ENCODE measurements at places on chromosomes 7 and 10.

GRCh38 chr7:36037121-36037662, 115.9 kb upstream of the EEPD1 start:
- no peak for DNase-seq

DNA sequence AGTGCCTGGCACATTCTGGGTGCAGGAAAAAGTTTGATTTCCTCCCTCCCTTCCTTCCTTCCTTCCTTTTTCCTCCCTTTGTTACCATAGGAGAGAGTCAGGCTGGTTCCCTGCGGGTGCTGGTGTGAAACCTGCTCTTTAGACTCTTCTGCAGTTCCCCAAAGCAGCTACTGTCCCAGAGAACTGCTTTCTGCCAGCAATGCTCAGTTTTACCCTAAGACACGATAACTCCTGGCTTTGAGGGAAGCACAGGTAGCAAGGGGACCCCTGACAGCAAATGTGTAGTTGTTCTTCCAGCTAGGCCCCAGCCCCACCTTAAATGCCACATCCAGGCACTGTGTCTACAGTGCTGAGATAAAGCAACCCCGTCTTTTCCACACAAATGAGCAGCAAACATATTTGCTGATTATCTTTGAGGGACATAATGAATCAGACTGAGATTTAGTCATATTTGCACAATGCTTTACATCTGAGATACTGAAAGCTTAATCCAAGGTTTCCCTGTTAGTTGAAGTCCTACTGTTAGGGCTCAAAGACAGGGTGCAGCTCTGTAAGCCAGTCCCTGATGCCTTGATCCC, 55.5 kb downstream of the MET start:
- no peak for DNase-seq

DNA sequence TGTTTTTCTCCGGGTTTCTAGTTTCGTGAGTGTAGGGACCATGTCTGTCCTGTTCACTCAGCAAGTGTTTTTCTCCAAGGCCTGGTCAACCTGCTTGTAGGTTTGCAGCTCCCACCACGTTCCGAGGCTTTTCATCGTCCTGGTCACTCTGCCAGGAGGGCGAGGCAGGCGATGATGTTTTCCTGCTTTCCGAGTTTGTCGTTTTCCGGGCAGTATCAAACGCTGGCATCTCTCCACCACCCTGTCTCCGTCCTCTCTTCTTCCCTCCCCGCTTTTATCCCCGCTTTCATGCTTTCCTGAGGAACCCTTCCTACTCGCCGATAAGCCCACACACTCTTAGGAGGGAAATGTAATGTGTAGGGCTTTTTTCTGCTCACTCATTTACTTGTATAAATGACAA, 11.2 kb downstream of the IQCE start:
- no peak for DNase-seq

DNA sequence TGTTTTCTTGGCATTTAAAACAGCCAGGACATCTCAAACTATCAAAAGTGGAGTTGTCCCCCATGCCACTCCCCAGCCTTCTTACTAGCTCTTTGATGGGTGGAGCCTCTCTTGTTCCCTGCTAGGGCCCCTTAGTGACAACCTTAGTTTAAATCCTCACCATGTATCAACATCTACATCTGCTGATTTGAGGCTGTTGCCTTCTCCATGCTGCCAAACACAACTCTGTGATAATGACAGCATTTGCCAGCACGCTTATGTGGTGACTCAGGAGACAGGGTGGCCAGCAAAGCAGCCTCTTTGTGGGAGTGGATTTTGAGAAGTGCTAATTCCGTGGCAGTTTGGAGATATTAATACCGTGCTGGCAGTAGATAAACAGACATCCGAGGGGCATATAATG, 145.4 kb downstream of the LRRC4 start:
- no peak for DNase-seq

DNA sequence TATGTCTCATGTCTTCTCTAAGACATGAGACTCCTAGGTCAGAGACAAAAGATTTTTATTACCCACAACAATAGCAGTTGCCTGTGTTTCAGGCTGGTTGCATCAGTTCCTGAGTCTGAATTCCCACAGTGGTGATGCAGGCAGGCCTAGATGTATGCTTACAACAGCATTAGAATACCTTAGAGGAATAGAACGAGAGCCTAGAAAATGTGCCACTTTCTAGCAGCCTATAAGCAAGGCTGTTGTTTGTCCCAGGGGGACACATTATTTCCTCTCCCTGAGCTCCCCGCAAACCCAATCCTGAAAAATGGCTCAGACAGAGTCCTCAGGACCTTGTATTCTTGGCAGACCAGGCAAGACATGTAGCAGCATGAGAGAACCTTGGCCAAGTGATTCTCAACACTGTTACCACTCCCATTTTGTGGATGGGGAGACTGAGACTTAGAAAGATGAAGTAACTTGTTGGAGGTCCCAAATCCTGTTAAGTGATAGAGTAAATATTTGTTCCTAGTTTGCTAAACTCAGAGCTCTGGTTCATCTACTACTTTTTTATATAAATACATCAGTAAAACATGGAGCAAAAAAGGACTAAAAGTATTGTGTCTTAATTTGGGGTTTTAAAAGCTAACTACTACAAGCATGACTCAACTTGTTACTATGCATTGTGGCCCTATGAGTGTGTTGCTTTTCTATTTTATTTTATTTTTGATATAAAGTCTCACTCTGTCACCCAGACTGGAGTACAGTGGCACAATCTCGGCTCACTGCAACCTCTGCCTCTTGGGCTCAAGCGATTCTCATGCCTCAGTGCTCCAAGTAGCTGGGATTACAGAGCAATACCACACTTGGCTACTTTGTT, 14.2 kb downstream of the VTI1A start:
- peak; percentile 50 for DNase-seq

- no peak for DNase-seq
These were observed 162.4 kb downstream of the AGMO start for GRCh38 chr7:15399441-15399840.

GRCh38 chr7:38796626-38797501, 112.1 kb downstream of the VPS41 start:
- DNase-seq: peak; percentile 59

DNA sequence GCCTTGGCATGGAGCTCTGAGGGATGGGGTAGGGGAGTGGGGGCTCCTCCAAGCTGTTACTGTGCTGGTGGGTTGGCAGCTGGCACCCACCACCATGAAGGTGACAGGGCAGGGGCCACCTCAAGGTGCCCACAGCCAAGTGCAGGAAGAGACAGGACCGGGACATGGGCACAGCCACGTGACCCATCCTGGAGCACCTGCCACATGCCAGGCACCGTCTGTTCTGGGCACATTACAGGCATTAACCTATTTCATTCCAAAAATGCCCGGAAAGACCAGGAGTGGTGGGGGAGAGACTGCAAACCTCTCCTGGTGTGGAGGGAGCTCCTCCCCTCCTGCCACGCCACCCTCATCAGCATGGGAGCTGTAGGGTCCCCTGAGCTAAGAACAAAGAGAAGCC, 56.7 kb downstream of the CAMK2B start:
- no peak for DNase-seq

DNA sequence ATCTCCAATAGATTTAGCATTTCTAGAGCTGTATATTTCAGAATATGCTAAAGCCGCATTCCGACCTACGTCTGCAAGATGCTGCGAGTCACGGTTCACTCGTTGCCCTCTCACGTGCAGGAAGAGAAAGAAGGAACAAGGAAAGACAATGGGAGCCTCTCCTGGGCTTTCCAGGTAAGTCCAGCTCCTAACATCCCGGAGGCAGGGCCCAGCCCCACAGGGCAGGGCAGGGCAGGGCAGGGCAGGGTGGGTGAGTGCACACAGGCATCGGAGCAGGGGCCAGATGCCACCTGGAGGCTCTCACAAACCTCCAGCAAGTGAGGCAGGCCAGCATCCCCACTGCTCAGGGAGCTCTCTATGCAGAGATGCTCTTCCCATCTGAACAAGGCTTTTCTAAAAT, 50.8 kb downstream of the VOPP1 start:
- no peak for DNase-seq

DNA sequence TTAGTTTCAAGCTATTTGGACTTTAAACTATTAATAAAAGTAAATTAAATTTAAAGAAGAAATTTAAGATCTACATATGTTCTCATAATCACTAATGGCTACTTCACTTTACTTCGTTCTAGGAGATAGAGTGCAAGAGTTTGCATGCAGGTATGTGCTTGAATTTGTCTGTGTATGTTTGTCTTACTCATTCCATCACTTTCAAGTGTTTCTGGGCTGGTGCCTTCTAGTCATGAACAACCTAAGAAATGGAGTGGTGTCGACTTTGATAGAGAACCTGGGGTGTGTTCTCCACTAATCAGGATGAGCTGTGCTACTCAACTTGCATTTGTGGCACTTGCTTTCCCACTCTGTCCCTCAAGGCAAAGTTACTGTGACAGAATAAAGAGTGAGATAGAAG, 169.9 kb downstream of the KCND2 start:
- no peak for DNase-seq

DNA sequence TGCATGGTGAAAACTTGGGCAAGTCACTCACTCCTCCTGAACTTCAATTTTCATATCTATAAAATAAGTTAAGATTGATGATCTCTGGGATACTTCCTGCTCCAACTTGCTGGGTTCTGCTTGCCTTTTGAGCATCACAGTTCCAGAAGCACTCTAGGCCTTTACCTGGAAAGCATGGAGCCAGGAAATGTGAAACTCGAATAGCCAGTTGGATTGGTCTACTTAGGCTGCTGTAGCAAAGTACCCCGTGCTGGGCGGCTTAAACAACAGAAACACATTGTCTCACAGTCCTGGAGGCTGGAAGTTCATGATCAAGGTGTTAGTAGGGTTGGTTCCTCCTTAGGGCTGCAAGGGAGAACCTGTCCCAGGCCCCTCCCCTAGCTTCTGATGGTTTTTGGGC, 64.5 kb downstream of the NAMPT start:
- no peak for DNase-seq

DNA sequence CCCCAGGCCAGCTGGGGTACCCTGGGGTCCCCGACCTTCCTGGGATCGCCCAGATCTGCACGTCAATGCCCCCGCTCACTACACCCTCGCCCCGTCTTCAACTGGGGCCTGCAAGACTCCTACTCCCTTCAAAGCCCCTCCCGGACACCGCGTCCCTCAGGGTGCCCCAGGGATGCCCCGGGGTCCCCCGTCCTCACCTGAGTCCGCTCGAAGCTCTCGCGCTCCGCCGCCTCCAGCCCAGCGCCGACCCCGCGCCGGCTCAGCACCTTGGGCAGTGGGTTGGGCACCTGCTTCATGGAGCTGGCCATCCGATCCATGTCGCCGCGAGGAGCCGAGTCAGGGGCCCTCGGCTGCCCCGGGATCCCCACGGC, at the start of gene HIP1:
HIP1 (minus strand) TSS at position 338 of the 371 bp plus-strand sequence; CDS start at position 317, 21 bp downstream.
- no peak for DNase-seq

GRCh38 chr10:3935141-3935540, 150.1 kb upstream of the KLF6 start:
- DNase-seq: peak; percentile 87

- DNase-seq: no peak
These were observed 215.7 kb upstream of the CDC14C start for GRCh38 chr7:48708635-48709034.

DNA sequence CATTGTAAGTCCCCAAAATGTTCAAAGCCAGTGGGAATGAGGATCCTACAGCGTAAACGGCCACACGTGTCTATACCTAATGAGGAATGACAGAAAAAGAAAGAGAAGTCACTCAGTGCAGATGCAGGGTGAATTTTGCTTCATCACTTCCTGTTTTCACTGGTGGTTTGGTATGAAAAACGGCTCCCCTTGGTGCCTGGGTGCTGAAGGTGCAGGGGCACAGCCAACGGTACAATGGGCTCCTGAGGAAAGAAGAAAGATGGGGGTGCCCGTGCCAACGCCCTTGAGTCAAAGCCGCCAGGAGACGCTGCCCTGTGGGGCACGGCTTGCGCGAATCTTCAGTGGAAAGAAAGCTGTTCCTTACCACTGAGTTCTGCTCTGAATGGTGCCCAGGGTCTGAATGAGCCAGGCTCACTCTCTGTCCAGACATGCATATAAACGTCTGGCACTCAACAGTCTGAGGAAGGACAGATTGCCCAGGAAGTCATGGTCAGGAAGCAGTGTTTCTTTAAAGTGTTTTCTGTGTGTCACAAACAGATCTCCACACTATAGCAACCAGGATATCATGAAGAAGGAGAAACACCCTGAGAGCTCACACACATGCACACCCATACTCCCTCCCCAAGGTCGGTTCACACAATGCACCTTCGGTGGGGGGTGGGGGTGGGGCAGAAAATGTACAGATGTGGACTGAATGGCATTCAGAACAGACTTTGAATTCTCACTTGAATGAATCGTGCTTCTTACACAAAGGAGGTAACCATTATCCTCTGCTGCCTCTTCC, 105.8 kb downstream of the ELMO1 start:
- peak; percentile 77 for DNase-seq
